NCI-H1694 treated with DMSO at 0.1 percent for 48 hours (cell line): ENCODE measurements at places on chromosomes 6 and 20.

DNA sequence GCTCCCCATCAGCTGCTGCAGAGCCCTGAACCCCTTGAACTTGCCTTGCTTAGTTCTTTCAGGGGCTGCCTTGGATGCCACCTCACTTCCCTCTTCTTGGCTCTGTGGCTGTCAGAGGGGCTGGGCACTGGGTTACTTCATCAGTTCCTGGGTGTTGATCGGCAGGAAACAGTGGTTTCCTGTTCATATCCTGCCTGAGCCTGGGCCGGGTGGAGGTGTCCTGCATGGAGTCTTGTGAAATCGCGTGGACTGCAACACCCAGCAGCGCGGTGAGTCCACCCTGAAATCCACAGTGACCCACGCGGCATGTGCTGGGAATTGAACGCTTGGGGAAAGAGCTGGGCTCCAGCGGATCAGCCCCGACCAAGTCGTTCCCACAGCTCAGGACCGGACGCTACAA, 97.5 kb downstream of the CDH26 start:
- DNase-seq, result no peak

DNA sequence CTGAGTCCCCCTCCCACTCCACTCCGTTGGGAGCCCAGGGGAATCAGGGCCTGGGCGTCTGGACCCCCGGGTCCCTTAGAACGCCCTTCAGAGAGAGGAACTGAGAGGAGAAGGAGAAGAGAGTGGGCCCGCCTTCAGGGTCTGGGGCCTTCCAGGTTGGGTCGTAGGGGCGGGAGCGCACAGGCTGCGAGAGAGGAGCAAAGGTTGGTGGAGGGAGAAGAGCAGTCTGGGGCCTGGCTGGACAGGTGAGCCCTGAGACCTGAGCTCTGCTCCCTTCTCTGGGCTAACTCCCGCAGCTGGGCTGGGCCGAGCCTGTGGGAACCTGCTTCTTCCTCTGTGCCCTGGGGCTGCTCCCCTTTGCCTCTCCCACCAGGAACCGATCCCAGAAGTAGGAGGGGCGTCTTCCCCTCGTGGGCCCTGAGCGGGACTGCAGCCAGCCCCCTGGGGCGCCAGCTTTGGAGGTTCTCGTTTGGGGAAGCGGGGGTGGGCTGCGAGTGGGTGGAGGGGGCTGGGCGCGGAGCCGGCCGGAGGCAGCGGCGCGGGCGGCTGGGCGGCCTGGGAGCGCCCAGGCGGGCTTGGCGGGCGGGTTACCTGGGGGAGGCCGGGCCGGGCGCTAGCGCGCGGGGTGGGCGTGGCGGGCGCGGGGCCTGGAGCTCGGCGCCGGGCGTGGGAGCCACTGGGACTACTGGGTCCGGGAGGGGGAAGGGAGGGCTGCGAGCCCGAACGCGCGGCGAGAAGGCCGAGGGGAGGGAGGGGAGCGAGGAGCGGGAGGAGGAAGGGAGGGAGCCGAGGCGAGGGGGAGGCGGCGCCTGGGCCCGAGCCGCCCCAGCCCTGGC, at the start of gene DDR1:
DDR1 (plus strand) TSS at position 835 of the 836 bp plus-strand sequence. CDS start 4,211 bp downstream, outside the sequence.
- DNase-seq, result peak; percentile 20

GRCh38 chr6:105235155-105235554, 55.3 kb upstream of the POPDC3 start:
- no peak for DNase-seq

DNA sequence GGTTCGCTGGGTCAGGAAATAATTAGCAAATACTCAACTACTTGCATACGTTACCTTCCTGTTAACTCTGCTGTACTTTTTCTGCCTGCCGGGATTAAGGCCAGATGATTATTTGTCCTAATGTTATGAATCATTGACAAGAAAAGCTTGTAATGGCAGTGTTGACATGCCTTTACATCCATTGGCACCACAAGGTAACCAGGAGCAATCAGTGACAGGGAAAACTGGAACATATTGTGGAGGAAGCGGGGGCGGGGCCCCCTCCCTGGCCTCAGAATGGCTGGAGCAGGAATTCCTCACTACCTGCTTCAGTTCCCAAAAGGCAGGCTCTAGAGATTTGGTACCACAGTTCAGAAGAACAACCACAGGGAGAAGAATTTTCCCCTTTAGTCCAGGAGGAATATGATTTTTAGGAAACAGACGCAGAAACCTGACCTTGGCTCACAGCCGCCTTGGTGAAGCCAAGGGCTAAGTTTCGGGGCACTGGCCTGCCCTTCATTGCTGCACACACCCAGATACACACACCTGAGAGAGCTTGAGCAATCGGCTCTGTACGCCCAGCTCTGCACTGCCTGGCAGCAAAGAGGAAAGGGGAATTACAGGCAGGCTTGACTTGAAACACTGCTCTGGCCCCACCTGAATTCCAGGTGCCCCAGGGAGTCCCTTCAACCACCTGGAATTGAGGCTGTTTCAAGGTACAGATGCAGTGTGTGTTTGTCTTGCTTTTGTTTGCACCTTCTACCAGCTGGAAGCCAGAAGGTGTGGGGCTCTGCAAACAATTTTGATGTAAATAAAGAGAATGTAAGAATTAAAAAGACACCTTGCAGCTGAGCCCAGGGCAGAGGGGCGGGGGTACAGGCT, 89.8 kb downstream of the MYB start:
- no peak for DNase-seq

DNA sequence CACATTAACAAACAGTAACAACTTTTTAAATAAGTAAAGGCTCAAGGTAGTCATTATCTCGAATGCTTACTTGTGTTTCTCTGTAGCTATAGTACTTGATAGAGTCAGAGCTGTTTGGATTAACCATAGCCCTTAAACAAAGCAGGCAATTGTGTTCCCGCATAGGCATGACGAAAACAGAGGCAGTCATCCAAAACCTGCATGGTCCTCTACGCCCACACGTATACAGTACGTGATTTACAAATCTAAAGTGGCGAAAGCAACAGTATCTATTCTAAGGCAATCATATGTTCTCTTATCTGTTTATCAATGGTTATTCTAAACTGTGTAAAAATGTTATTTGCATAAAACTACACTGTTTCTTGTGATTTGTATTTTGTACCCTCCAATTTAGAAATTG, 31.8 kb downstream of the HFE start:
- no peak for DNase-seq

- DNase-seq, result peak; percentile 4
These were observed 144.5 kb upstream of the ID4 start for GRCh38 chr6:19692506-19693298.

DNA sequence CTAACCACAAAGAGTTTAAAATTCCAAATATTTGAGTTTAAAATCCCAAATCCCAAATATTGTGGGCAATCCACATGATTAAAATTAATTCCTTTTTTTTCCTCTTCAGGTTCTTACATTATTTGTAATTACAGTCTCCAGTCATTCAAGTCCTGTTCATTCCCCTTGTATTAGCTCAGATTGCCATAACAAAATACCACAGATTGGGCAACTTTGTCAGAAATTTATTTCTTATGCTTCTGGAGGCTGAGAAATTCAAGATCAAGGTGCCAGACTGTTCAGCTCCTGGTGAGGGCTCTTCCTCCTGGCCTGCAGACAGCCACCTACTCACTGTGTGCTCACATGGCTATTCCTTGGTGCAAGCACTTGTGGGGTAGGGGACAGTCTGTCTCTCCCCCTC, 105.5 kb downstream of the ARMC2 start:
- no peak for DNase-seq

DNA sequence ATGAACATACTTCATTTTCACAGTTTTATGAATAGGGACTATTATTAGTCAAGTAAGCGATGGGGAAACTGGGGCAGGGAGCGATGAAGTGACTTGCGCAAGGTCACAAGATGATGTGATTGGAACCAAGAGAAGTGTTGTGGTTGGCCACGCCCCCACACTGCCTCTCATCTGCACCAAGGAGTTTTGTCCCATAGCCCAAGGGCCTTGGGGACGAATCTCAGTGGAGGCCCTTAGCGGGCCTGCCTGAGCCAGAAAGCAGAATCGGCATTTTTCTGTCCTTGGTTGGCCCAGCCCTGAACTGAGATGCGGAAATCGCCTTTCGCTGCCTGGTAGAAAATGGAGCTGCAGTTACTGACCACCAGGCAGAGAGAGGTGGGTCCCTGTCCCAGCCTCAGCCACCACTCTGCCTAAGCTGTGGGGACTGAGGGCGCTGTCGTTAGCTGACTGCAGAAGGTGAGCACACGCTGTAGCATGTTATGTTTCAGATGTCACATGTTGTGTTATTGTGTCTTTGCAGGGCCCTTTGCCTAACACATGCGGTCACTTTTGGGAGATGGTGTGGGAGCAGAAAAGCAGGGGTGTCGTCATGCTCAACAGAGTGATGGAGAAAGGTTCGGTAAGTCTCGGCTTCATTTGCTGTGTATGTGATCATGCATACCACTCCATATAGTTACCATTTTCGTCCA, 57.8 kb downstream of the PTPN1 start:
- DNase-seq, result no peak

DNA sequence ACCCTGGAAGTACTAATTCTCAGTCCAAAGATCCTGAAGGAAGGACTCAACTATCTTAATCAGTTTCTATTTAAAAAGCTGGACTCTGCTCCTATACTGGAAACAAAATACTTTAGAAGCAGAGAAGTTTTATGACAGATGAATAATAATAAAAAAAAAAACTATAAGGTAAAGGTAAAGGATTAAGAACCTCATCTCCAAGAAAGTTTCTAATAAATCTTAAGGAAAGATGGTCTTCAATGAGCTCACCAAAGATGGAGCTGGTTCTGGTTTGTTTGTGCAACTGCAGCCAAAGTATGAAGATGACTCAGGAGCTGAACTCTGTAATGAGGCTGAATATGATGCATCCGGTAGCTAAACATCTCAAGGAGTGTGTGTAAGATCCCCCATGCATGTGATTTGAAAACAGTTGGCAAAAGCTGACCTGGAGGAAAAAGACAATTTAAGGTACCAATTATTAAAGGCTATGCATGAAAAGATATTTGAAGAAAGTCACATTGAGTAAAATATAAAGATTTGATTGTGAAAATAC, 25.2 kb downstream of the MED23 start:
- no peak for DNase-seq

DNA sequence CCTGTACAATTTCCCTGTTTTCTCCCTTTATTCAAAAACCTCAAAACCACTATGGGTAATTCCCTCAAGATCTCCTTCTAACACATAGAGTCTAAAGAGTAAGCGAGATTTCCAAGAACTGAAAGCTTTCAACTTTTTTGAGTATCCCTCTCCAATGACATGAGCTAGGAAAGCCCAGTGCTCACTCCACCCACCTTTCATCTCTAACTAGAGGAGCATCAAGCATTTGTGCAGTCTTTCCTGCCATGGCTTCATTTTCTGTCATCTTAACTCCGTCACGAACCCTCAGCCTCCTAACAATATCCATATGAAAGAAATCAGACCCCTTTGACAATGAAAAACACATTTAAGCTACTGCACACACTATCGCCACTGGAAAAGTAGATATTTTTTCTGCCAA, 91.9 kb upstream of the SUPT3H start:
- DNase-seq, result no peak

DNA sequence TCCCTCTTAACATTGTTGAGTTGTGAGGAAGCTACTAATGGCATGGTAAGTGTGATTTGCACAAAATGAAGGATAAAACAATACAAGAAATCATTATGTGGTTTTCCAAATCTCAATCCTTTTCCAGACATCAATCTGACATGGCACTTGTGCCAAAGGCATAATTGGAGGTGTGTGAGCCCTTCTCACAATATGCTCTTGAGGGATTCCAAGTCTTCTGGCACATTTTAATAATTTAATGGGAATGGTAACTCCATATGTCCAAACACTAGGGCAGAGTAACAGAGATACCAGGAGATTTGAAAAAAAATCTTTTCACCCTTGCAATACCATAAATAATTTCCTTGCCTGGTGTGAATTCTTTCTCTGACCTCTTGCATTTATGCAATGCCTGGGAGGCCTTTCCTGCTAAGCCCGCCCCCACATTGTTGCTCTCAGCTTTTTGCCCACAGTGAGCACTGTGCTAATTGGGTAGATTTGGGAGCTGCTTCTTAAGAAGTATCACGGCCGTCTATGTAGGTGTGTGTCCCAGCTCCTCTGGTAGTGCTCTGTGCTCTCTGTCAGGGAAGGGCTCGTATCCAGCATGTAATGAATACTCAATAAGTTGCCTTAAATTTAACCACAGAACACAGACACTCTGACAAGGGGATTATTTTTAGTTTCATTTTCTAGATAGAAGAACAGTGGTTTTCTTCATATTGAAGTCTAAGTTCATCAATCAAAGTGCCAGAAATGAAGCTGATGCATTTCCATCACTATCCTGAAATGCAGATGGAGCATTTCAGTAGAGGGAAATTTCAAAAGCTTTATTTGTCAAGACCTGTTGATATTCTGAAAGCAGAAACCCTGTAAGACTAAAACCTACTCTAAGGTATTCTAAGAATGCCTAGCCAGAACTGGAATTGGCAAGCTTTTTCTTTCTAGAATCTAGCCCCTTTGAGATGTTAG, 54.4 kb upstream of the CEP85L start:
- no peak for DNase-seq

- no peak for DNase-seq
These were observed 20.0 kb upstream of the CDYL start for GRCh38 chr6:4756247-4756646.

DNA sequence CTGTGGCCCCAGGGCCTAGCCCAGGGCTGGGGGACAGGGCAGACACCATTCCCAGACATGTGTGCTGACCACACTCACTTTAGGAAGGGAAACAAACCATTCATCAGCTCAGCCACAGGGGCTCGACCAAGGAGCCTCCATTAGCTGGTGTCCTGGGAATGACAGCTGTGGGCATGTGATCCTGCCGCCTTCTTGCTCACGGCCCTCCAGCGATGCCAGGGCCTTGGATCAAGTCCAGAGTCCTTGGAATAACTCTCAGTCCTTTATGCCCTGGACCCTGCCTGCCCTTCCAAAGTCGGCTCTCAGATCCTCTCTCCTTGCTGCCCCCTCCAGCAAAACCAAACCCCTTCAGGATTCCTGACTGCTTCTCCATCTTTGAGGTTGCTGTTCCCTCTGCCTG, 165.0 kb upstream of the RNF24 start:
- DNase-seq, result no peak

DNA sequence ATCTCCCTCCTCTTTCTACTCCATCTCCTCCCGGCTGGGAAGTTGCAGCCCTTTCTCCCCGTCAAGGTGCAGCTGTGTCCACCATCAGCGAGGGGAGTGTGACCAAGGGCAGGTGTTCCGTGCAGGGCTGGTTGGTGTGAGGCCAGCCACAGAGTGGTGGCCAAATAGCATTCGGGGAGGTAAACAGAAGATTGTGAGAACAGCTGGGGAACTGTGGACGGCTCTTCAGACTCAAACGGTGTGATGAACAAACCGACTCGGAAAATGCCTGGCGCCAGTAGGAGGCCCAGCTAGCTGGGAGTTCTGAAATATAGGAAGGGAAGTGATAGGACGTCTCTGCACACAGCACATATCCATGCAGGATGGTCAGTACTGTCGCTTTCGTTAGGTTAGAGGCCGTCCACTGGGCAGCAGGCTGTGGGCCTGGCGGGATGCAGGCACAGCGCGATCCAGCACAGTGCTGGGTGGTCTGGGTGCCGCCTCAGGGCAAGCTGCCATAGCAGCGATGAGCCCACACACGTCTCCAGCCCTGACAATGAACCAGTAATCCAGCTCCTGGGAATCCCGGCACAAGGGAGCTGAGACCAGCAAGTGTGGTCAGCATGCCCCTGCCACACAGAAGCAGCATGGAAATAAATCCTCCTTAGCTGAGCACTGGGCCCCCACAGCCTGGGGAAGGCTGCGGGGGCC, 258.1 kb downstream of the TAF4 start:
- DNase-seq, result no peak

GRCh38 chr6:44257025-44257752, at the start of gene SLC35B2:
TSS of gene SLC35B2 (minus strand) at chr6:44257528. CDS start at chr6:44257410, 118 bp downstream.
- peak; percentile 32 for DNase-seq
